Nucleus accumbens (tissue), 56 donors: ENCODE measurements at places on chromosomes 11 and 22.

- no peak for DNase-seq
These were observed 346.2 kb downstream of the CADM1 start for GRCh38 chr11:115158053-115158452.

GRCh38 chr11:117980280-117980679, 5.9 kb upstream of the IL10RA start:
- no peak for DNase-seq

DNA sequence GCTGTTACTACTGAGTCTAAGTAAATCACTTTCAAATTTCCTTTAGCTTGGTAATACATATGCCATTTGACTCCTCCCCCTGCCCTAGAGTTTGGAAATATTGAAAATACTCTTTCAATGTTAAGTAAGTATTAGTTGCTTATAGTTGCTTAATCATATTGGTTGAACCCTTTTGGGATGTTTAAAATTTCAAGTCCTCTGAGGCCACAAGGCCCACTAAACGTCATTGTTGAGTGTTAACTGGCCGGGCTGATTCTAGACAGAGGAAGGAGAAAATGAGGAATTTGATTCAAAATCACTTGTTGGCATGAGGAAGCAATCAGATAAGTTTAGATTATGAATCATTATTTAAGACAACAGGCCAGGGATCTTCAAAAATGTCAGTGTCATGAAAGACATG, 8.5 kb downstream of the NAV2 start:
- DNase-seq, result no peak

DNA sequence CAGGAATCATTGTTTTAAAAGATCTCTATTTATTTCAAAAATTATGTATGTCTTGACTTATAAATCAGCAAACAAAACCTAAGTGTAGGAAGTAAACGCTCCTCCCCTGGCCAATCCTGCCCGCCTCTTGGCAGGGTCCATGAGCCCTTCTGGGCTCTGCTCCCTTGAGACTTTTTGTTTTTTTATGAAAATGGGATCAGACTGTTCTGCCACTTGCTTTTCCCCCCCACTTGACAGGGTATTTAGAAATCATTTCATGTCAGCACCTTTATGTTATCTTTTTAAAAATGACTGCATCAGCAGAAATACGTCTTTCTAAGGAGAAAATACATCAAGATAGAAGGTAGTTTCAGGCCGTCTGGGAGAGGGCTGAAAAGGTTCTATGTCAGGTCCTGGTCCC, 35.6 kb downstream of the FBLN1 start:
- no peak for DNase-seq

DNA sequence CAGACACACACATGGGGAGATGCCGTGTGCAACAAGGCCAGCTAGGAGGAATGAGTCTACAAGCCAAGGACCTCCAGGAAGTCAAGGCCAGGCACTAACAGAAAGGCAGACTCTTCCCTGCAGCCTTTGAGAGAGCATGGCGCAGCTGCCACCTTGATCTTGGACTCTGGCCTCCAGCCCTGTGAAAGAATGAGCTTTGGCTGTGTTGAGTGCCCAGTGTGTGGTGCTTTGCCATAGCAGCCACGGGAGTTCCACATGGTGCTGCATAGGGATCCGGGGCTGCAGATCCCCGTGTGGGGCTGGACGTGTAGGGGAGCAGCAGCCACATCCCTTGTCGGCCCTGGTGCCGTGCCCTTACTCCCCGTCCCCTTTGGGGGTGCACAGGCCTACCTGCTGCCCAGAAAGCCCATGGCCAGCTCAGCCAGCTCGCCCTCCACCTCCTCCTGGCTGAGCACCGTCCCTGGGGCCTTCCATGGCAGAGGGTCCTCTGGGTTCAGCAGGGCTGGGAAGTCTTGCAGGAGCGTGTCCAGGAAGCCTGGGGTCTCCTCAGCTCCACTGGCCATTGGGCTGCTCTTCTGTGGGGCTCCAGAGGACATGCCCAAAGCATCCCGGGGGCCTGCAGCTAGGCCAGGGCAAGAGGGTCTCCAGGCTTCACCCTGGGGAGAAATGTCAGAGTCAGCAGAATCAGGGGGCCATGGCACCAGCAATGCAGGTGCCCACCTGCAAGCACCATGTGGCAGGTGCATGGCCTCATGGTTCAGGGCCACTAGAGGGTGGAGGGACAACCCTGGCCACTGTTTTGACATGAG, 7.0 kb downstream of the PPM1F start:
- no peak for DNase-seq

GRCh38 chr11:20207781-20208621, 47.7 kb upstream of the DBX1 start:
- DNase-seq, result no peak

GRCh38 chr11:114259551-114259983, 36.6 kb upstream of the NNMT start:
- DNase-seq, result no peak

DNA sequence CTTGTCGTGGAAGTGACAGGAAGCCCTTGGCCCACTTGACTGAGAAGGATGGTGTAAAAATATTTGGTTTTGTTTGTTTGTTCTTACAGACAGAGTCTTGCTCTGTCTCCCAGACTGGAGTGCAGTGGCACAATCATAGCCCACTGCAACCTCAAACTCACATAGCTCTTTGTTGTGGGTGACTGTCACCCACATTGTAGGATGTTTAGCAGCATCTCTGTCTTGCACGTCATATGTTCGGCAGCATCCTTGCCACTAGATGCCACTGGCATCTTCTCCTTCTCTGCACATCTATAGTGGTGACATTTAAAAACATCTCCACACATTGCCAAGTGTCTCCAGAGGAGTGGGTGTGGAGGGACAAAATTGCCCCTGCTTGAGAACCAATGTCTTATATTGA, 56.8 kb downstream of the PRR5L start:
- DNase-seq, result no peak

DNA sequence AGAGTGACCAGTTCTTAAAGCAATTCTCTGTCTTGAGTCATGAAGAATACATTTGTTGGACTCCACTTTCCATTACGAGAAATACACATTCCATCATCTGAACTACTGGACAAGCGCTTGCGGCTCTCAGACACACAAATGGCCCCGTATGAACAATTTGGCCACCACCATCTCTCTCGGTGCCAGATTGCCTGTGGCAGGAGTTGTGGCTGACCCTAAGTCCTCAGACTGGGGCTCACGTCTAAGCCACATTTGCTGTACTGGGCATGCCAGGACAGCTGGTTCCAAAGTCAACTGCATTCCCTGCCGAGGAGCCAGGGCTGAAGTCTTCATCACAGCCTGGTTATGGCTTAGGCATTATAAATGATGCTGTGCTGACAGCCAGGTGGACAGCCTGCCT, 227.5 kb downstream of the MIAT start:
- DNase-seq, result no peak

GRCh38 chr11:14422052-14422813, 63.2 kb upstream of the RRAS2 start:
- DNase-seq, result no peak

- no peak for DNase-seq
These were observed 23.4 kb upstream of the ROBO3 start for GRCh38 chr11:124841840-124842239.

GRCh38 chr11:99352642-99353041, 331.9 kb downstream of the CNTN5 start:
- DNase-seq, result no peak

DNA sequence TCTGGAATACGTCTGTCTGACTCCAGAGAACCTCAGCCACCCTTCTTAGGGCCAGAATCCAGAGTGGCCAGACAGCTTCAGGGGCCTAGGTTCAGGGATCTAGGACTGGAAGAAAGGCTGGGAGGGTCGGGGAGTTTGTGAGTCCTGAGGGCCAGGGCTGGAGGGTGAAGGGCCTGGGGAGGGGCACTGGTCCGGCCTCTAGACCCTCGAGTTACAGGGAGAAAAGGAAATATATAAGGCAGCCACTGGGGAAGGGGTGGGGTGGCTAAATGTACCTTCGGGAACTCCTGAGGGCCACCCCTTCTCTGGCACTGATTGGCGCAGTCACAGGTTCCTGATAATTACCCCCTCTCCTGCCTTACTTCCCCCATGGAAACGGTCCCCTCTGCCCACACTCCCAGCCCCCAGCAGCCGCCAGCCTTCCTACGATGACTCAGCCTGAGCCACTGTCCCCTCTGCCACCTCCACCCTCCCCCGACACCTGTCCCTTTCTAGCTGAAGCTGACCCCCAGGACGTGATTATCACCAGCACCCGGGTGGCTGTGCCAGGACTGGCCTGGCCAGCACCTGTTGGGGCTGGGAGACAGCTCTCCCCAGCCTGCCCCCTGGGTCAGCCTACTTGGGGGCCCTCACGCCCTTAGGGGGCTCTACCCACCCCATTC, 26.4 kb downstream of the MB start:
- no peak for DNase-seq

GRCh38 chr11:29173660-29174062, 843.2 kb downstream of the KCNA4 start:
- DNase-seq, result no peak

DNA sequence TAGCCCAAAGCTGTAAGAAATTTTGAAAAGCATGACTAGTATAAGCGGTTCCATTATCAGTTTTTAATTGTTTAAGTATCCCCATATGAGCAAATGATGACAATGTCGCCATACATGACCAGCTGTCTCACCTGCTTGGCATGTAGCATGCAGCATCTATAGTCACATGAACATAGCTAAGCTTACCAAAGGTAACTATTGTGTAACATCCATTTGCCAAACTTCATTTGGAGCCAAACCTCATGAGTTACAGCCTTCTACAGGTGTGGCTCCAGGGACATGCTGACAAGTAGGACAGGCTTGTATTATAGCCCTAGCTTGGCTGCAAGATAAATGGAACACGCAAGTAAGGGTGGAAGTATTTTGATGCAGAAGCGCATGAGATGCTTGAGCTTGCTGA, 30.4 kb downstream of the OR10A6 start:
- no peak for DNase-seq

GRCh38 chr11:5288108-5288905, 13.4 kb downstream of the OR51B4 start:
- no peak for DNase-seq

- no peak for DNase-seq
These were observed 478 bp downstream of the FAU start for GRCh38 chr11:65121447-65121864.

DNA sequence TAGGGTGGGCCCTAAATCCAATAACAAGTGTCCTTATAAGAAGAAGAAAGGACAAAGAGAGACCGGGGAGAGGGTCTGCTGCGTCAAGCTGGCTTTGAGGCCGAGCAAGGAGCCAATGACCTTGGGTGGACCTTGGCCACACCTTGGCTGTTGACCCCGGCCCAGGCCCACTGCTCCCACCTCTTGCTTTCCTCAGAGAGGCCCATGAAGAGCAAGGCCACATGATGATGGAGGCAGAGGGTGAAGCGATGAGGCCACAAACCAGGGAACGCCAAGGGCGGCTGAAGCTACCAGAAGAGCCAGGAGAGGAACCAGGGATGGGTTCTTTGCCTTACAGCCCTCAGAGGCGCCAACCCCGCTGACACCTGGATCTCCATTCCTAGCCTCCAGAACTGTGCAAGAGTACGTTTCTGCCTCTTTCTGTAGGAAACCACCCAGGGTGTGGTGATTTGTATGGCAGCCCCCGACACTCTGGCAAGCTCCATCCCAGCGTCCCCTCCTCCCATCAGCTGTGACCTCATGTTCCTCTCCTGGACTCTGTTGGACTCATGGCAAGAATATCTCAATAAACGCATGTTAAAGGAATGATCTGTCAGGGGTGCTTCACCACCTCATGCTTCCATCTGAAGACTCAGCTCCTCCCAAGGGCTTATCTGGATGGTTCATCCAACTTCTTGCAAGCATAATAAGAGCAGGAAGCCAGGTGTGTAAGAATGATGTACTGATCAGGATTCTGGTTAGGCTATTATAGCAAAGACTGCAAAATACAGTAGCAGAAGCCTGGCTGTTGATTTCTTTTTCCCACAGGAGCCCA, 41.6 kb upstream of the LINC01488 start:
- no peak for DNase-seq

- DNase-seq, result no peak
These were observed 27.9 kb downstream of the TCIRG1 start for GRCh38 chr11:68066742-68067141.

GRCh38 chr11:795634-796564, 2.2 kb downstream of the SLC25A22 start:
- DNase-seq, result peak; percentile 44

DNA sequence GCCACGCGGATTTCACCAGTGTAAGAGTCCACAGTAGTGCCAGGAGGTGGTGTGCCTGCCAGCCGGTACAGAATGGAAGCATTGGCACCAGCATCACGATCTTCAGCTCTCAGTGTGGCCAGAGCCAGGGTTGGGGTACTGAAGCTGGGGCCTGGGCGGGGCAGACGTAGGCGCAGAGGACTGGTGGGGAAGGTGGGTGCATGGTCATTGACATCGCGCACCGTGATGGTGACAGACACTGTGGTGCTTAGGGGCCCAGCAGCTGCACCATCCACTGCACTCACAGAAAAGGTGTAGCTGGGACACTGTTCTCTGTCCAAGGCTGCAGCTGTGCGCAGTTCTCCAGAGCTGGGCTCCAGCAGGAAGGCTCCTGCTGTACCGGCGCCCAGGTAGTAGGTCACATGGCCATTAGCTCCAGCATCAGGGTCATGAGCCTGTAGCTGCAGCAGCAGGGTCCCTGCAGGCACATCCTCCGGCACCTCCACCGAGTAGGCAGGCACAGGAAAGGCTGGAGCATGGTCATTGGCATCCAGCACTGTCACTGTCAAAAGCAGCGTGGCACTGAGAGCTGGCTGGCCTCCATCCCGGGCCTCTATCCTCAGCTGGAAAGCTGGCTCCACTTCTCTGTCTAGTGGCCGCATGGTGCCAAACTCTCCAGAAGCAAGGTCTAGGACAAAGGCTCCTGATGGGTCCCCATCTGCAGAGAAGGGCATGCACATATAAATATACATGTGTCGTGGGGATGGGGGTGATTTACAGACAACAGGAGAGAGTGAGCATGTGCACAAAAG, 7.9 kb upstream of the TPP1 start:
- DNase-seq, result no peak

- no peak for DNase-seq
These were observed 56.8 kb upstream of the FBXO3 start for GRCh38 chr11:33830903-33831648.
